ENCODE measurements at places on chromosomes 7 and 10.

GRCh38 chr7:111887734-111888133 is 318.5 kb downstream of the DOCK4 start:
- DNase-seq = no peak

- DNase-seq = no peak
These were observed 73.8 kb upstream of the BMPER start for GRCh38 chr7:33831389-33832141.

- DNase-seq = no peak
These were observed 402.0 kb upstream of the RNF32 start for GRCh38 chr7:156238366-156239133.

DNA sequence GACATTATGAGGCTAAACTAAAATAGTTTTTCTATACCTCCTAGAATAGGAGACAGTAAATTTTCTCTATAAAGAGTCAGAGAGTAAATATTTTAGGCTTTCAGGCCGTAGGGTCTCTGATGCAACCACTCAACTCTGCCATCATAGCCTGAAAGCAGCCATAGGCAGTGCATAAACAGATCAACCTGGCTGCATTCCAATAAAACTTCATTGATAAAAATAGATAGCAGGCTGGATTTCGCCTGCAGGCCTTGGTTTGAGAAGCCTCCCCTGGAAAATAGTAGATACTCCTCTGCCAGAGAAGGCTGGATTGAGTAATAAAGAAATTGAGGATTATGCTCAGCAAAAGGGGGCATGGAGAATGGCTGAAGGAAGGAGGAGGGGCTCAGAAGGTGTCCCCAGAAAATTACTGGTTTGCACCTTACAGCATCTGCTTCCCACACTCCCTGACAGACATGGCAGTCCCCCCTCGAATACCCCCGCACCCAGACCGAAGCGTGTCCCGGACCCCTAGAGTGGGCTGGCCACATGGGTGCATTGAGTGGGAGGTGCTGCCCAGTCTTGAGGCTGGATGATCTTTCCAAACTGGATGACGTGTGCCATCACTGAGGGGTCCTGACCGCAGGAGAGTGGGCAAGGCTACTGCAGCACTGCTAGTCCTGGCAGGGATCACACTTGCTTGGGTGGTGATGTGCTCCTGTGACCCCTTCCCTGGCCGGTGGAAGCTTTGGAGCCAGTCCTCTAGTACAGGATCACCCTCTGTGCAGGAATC is 126.6 kb downstream of the PTPN20 start:
- no peak for DNase-seq

- no peak for DNase-seq
These were observed 5.2 kb upstream of the CFAP69 start for GRCh38 chr7:90239625-90240228.

- no peak for DNase-seq
These were observed 1.6 kb upstream of the ADARB2 start for GRCh38 chr10:1738950-1739349.

DNA sequence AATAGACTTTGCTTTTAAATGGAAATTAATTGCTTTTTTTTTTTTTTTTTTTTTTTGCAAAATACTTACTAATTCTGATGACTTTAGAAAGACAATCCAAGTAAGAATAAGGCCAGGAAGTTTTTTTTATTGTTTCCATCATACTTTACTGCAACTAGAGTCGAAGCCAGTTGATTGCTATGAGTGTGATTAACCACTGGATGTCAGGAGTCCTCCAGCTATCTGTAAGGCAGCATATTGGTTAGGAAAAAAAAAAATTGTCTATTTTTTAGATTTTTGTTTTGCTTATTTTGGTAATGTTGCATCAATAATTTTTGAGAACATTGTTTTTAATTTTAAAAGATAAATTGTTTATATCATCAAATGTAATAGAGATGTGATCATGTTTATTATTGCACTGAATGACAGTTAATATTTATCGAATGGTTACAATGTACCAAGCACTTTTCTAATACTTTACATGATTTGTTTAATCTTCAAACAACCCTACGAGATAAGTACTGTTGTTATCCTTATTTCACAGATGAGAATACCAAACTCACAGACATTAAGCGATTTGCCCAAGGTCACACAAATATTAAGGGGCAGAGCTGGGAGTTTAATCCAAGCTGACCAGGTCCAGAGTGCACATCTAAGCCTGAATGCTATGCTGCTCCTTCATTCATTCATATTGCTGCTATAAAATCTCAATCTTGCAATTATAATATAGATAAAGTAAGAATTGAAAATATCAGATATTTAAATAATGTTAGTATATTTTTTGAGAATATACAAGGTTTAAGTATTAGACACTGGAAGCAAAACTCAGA is 19.9 kb upstream of the LMOD2 start:
- DNase-seq = peak; percentile 47

GRCh38 chr10:14757394-14757793 is 17.3 kb downstream of the FAM107B start:
- no peak for DNase-seq

- DNase-seq = no peak
These were observed 7.5 kb upstream of the INTS1 start for GRCh38 chr7:1511444-1512422.

- DNase-seq = no peak
These were observed 164.1 kb upstream of the HPS1 start for GRCh38 chr10:98610836-98611235.

- DNase-seq = no peak
These were observed 17.7 kb upstream of the SP8 start for GRCh38 chr7:20804345-20804744.

GRCh38 chr7:129452589-129453231 is 18.5 kb downstream of the STRIP2 start:
- no peak for DNase-seq

- DNase-seq = no peak
These were observed 330.7 kb downstream of the ELMO1 start for GRCh38 chr7:37118004-37118403.

- no peak for DNase-seq
These were observed 17.6 kb upstream of the ELN start for GRCh38 chr7:74010407-74010806.

DNA sequence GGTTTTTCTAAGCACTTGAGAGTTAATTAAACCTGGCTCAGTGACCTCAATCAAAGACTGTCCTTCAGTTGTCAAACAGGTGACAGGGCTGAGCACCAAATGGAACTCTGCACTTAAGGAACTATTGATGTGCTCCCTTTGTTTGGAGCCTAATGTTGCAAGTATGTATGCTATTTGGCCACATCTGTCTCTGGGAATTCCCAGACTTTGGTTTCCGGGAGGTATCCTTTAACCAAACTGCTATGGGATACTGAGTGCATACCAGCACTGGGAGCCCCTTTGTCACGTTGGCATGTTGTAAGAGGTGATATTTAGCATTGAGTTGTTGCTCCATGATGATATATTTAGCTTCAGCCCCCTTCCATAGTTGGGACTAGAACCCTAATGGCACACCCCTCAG is 25.2 kb downstream of the ASZ1 start:
- DNase-seq = no peak

DNA sequence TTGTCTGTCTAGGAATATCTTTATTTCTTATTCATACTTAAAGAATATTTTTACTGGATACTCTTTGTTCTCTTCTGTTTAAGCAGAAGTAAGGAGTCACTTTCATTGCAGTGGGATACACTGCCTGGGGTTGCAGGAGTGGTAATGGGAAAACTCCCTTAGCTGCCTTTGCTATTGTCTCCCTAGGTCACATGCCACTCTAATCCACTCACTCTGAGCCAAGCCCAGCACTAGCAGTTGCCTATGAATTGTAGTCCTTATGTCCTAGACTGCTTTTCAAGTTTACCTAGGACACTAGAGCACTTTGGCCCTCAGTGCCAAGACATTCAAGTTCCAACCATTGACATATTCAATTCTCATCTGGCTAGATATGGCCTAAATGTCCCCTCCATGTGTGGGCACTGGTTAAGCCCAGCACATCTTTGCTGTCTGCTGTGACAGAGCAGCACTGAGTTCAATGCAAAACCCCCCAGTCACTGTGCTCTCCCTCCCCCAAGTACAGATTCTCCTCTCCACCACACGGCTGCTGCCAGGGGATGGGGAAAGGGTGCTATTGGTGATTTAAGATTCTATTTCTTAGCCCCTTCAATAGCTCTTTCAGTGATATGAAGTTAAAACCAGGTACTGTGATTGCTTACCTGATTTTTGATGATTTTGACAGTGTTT is 991.7 kb upstream of the KCND2 start:
- DNase-seq = no peak

- no peak for DNase-seq
These were observed 295.0 kb downstream of the SUGCT start for GRCh38 chr7:40429826-40430225.

GRCh38 chr7:144761493-144761892 is 74.4 kb downstream of the TPK1 start:
- no peak for DNase-seq

- DNase-seq = no peak
These were observed 177.5 kb downstream of the RAPGEF5 start for GRCh38 chr7:22179442-22179879.

GRCh38 chr7:157903296-157903695 is 566.5 kb downstream of the DNAJB6 start:
- DNase-seq = no peak

DNA sequence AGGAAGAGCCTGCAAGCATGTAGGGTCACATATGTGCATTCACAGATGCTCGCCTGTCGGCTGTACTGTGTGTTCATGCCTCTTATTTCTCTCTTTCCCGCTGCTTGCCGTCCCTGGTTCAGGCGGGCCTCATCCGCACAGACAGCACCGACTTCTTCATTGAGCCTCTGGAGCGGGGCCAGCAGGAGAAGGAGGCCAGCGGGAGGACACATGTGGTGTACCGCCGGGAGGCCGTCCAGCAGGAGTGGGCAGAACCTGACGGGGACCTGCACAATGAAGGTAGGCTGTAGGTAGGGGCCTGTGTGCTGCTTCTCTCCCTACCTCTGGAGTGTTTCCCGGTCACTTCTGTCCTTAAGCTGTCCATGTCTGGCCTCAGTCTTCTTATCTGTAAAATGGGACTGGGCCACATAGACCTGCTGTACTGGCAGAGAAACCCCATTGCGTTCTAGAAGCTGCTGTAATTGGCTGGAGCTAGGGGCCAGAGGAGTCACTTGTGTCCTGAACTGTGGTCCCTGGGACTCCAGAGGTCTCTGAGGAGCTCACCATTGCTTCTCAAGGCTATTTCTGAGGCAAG is 30.0 kb downstream of the ADAMTS14 start:
- no peak for DNase-seq

DNA sequence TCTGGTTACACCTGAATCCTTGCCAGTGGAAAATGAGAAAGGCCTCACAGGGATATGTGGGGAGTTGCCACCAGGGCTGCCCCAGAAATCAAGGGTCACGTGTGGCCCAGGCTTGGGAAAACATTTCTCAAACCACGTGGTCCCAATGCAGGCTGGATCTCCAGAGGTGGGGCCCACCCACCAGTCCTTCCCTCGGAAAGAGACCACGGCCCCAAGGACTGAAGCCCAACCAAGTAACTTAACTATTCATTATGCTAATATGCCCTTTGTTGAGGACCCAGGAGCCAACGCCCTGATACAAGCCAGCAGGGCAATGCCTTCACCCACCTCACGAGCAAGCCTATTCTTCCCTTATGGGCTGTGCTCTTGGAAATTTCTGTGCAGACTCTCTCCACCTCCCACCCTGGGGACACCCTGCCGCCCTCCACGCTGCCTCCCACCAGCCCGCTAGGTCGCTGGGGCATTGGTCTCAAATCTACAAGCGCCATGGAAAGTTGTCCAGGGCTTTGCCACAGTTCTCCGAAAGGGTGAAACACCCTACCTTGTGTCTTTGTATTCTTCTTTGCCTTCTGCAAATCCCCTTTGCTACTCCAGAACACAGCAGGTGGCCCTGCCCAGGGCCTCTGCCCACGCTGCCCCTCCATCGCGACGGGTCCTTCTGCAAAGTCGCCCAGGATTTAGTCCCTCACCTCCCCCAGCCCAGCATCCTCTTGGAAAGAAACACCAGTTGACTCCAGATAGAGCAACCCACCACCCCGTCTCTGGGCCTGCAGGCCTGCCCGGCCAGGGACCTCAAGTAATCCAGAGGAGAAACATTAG is 8.8 kb downstream of the TNS3 start:
- DNase-seq = no peak

GRCh38 chr10:13206091-13206490 is 28.1 kb downstream of the UCMA start:
- no peak for DNase-seq

DNA sequence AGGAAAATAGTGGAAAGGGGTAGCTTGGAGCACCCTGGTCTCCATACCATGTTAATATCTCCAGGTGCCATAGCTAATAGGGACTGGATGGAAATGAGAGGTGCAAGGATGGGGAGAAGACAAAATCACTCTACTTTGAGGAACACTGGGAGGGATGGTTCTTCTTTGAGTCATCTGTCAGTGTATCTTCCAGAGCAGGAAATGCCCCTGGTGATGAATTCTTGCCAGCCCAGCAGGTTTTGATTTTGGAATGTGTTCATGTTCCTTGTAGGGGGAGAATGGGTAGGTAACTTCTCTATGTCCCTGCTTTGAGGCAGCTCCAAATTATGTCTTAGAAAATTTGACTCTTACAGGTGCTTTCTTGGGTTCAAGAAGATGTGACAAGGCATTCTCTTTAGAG is 177.0 kb upstream of the GLI3 start:
- DNase-seq = no peak

DNA sequence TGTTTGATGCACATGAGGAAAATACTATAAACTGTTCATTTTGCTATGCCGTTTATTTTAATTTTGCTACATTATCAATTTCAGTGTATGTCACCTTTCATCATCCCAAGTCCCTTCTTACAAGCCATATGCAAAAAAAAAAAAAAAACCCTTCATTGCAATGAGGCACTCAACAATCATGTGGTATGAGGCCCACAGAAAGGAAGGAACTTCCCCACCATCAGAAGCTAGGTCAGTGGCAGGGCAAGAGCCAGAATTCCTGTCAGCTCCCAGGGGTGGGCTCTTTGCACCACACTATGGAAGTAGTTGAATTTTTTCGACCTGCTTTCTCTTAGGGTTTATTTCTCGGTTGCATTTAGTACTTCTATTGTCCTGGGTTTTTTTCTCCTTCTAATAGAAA is 75.4 kb downstream of the NOC3L start:
- no peak for DNase-seq

DNA sequence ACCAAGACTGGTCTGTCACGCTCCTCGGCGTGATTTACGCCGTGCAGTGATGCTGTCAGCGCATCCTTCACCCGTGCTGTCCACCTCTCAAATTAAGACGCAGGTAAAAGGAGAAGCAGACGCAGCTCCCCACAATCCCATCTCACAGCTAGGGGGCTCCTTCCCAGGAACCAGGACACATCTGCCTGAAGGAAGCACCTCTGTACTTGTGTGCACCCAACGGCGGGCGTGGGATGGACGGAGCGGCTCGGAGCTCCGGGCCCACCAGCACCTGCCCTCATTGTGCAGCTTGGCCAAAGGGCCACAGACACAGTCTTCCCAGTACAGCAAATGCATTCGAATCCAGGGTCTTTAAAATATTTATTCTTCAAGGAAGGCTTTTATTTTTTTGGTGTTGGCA is 55.3 kb downstream of the STK32C start:
- no peak for DNase-seq

Measured in fibroblast of the conjunctiva (primary cell).